ENCODE measurements at places on chromosomes 7 and 10.

DNA sequence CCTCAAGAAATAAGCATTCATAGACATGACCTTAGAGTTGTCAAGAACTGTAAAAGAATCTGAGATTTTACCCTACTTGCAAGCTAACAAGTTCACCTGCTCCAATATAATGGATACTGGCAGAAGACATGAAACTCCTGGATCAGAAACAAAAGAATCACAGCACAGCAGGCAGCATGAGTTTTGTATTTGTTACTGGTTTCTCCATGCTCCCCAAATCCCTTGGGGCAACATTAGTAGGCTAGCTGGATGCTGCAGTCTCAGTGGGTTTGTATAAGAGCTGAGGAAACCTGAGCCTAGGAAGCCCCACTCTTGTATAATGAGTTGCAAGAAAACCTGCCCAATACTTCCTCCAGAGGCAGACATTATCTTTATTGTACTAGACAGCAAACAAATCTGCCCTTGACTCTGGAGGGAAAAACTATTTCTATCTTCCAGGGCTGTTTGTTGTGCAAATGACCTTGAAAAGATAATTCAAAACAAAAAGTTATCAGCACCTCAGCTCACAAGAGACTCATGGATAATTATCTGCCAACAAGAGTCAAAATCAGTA, 64.8 kb downstream of the ABLIM1 start:
- DNase-seq, result no peak

- no peak for DNase-seq
Measured at GRCh38 chr10:131077031-131077430, 234.5 kb downstream of the TCERG1L start.

- no peak for DNase-seq
Measured at GRCh38 chr10:7389844-7390243, 21.0 kb downstream of the SFMBT2 start.

DNA sequence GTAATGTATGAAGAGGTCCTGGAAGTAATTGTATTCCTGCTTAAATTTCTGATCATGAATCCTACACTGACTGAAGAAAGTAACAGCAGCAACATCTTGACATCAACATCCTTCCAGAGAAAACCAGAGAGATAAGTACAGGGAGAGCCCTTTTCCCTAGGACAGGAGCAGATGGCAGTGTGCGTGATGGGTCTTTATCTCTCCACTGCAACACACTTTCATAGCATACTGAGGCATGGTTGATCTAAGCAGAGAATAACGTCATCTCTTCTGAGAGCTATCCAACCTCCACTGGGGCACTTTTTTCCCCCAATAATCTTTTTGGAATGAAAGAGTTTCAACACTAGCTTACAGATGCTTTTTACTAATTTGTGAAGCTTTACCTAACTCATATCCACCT, 342 bp downstream of the OR2A25 start:
- no peak for DNase-seq

GRCh38 chr7:103996017-103996551, 6.6 kb upstream of the RELN start:
- DNase-seq, result no peak

DNA sequence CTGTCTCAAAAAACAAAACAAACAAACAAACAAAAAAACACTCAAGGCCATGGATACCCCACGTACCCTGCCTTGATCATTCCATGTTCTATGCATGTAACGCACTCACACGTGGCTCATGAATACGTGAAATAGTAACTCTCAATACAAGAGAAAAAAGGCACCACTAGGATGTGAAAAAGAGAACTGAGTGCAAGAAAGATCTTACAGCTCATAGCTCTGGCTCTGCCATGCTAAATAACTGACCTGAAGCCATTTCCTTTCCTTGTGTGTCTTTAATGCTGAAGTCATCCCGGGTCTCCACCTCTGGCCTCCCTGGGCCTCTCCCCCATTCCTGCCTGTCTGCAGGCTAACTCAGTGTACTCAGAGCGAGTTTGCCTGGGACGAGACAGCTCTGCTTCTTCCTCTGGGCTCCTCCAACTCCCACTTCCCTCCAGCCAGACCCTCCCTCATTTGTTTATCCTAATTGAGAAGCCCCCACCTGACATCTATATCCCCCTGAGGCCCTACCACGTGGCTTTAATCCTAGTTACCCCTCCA, 117.3 kb downstream of the PRPF18 start:
- no peak for DNase-seq

- no peak for DNase-seq
Measured at GRCh38 chr10:106996510-106996909, 168.0 kb downstream of the SORCS1 start.

DNA sequence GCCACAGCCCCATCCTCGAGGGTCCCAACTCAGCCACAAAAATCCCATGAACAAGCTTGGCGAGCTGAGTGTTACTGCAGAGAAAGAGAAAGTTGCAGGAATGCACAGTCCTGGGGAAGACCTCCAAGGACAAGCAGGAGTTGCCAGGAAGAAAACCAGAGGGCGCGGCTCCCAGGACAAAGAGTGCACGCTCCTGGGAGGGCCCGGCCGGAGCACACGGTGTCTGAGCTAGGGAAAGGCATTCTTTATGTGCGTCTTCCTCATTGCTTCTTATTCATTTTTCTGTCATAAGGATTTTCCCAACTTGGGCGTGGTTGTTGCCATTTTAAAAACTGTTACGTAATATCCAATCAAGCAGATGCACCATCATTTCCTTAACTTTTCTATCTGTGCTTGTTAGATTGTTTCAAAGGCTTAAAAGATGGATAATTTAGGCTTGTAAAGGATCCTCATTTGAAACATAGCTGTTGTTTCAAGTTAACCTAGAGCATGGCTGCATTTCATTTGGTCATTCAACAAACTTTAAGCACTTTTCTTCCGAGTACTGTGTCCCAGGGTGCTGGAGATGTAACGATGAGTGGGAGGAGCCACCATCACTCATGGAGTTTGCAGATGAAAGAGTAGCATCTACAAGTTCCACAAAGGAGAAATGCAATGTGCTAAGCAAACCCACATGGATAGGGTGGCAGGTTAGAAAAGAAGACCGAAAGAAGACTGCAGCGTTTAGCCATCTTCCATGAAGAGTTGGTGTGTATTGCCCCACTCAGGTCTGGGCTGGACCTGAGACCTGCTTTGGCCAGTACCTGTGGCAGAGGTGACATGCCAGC, 5.6 kb upstream of the CNPY1 start:
- DNase-seq, result no peak

Data from activated naive CD4-positive, alpha-beta T cell (primary cell).